Karpas-422 (cell line): ENCODE measurements at places on chromosomes 6 and 20. TPM values are rescaled to one million over a fixed set of nuclear protein-coding genes. Genes with fewer than 3 reads are reported as not detected.

KHDC1L gene
- 4.4 and 5.8 TPM in 2 replicates for total RNA-seq

CALHM5 gene
- total RNA-seq: not detected in 2 replicates

- no peaks in the 10 kb centered on the region for H3K27me3 ChIP-seq
- no peaks in the 10 kb centered on the region for H3K4me1 ChIP-seq
- no peak overlapping the region for H3K27ac ChIP-seq
- DNase-seq: no peak
- H3K4me3 ChIP-seq: no peak overlapping the region
Measured at GRCh38 chr6:64591676-64592036, 956.1 kb downstream of the PHF3 start.

DNA sequence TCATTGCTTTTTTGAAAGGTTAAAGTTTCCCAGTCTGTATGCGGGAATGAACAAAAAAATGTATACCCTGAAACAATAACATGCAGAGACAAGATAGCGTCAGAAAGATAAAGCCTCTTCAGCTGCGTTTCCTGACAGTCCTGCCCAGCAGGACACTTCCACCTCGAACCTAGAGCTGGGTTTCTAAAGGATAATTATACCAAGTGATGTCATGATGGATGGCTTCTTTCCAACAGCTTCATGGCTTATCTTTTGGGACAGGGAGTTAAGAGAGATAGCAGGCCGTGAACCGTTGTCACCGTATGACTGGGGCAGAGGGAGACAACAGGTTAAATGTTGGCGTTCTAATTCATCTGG lies 267.6 kb upstream of the SGK1 start:
- no peak overlapping the region for H3K4me3 ChIP-seq
- H3K27ac ChIP-seq: no peak overlapping the region
- H3K27me3 ChIP-seq: no peaks in the 10 kb centered on the region
- no peak for DNase-seq
- no peaks in the 10 kb centered on the region for H3K36me3 ChIP-seq
- H3K4me1 ChIP-seq: no peaks in the 10 kb centered on the region

GCNT2 gene
- total RNA-seq: 15.1 and 21.3 TPM in 2 replicates

GRCh38 chr20:46226602-46227001 lies 81.7 kb downstream of the CDH22 start:
- no peak for DNase-seq
- H3K27me3 ChIP-seq: no peaks in the 10 kb centered on the region
- H3K4me3 ChIP-seq: no peak overlapping the region
- peaks cover 14% of the 10 kb centered on the region for H3K4me1 ChIP-seq
- no peaks in the 10 kb centered on the region for H3K36me3 ChIP-seq

CDC25B gene
- total RNA-seq: 11.7 and 15.3 TPM in 2 replicates

GLP1R gene
- not detected in 2 replicates for total RNA-seq

- H3K27me3 ChIP-seq: no peaks in the 10 kb centered on the region
- DNase-seq: no peak
- H3K4me3 ChIP-seq: no peak overlapping the region
- H3K27ac ChIP-seq: no peak overlapping the region
- no peaks in the 10 kb centered on the region for H3K36me3 ChIP-seq
Measured at GRCh38 chr6:56102216-56102615, 145.2 kb downstream of the COL21A1 start.

DNA sequence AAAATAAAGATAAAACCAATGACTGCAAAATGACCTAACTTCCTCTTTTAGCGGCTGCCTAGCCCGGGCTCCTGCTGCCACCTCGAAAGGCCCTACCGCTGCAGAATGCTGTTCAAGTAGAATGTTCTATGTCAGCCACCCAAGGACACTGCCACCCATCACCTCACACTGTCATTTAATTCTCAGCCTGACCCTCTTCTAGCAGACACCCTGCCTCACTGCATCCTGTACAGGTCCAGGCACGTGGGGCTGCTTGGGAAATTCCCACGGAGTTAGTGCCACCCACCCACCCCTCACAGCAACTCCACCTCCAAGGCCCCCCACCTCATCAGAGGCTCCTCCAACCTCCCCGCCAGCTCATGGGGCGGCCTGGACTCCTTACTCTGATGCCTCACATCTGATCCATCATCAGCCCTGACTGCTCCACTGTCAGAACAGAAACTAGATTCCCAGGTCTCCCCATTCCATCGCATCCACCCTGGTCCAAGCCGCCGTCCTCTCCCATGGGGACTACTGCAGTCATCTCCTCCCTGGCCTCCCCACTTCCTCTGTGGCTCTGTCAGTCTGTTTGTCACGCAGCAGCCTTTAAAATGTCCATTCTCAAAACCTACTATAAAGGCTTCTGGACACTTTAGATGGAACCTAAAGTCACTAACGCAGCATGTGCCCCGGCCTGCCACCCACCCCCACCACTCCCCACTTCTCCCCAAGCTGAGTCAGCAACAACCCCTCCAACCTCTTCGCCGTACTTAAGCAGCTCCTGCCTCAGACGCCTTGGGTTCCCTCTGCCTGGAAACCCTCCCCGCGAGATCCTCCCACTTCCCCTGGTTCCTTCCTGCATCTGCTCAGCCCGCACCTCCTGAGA lies 17.0 kb downstream of the NFATC2 start:
- H3K4me1 ChIP-seq: peaks cover 76% of the 10 kb centered on the region
- H3K4me3 ChIP-seq: no peak overlapping the region
- peaks cover 30% of the 10 kb centered on the region; the same call in 1 of the 2 replicates for H3K36me3 ChIP-seq
- H3K27ac ChIP-seq: peak overlapping the region; percentile 76

DNA sequence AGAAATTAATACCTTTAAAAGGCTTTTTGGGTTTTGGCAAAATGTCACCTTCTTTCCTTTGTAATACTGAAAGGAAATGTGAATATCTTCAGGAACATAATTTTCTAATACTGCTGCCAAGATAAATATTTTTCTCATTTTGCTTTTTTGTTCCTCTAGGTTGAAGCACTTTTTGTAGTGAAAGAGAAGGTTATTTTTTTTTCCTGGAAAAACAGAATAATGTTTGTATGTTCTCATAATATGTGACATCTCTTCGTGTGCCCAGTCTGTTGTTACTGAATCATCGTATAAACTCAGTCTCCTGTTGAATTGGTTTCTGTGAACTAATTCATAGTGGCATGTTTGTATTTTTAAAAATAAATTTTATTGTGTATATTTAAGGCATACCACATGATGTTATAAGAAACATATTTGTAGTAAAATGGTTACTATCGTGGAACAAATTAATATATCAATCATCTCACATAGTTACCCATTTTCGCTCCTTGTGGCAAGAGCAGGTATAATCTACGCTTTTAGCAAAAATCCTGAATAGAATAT lies 74.4 kb downstream of the SH3BGRL2 start:
- H3K4me1 ChIP-seq: no peaks in the 10 kb centered on the region
- no peak overlapping the region for H3K4me3 ChIP-seq
- DNase-seq: no peak

ACAT2 gene
- total RNA-seq: 72.9 and 79.7 TPM in 2 replicates

DNA sequence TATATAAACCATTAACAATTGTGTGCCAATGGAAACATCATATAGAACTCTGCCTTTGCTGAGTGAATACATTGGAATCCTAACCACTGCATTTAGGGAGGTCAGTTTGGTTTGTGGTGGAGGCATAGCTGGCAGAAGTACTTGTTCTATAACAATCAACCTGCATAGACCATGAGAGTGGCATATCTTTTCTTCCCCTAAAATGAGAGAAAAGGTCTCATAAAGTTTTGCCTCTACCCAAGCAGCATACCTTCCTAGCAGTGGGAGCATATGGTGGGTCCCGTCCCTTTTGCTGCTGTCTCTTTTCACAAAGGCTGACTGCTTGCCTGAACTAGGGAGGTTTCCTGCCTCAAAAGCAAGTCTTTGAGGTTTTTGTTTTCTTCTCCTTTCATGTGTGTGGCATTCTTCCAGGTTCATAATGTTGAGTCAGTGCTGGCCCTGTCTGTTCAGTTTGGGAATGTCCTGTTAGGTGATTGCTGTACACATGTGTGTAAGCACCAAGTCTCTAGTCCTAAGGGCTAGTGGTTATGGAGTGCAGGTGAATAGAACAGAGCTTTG lies 61.2 kb upstream of the SUPT3H start:
- H3K4me1 ChIP-seq: no peaks in the 10 kb centered on the region
- no peaks in the 10 kb centered on the region for H3K27me3 ChIP-seq
- H3K27ac ChIP-seq: no peak overlapping the region
- H3K4me3 ChIP-seq: no peak overlapping the region
- no peaks in the 10 kb centered on the region for H3K36me3 ChIP-seq

ADGRF4 gene
- total RNA-seq: not detected in 2 replicates

OR2B6 gene
- total RNA-seq: not detected in 2 replicates

DNA sequence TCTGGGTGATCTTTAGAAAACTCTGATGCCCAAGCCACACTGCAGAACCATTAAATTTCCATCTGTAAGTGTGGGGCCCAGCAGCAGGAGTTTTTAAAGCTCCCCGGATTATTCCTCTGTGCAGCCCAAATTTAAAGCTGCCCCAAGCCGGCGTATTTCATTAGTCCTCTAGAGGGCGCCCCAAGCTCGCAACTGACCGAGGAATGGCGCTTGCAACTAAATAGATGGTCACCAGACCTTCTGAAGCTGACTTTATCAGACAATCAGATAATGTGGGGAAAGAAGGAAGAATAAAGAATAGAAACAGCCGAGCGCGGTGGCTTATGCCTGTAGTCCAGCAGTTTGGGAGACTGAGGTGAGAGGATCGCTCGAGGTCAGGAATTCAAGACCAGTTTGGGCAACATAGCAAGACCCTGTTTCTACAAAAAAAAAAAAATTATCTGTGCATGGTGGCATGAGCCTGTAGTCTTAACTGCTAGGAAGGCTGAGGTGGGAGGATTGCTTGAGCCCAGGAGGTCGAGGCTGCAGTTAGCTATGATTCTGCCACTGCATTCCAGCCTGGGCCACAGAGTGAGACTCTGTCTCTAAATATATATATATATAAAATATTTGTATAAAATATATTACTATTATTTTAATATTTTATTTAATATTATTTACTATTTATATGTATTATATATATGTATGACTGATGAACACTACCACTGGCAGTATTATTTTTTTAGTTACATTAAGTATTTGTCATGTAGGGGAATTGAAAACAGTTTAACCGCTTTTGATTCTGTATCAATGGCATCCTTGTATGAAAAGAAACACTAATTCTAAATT lies 56.0 kb downstream of the OTOR start:
- H3K27ac ChIP-seq: no peak overlapping the region
- H3K27me3 ChIP-seq: no peaks in the 10 kb centered on the region
- H3K4me1 ChIP-seq: no peaks in the 10 kb centered on the region
- peak; percentile 83 for DNase-seq
- H3K36me3 ChIP-seq: no peaks in the 10 kb centered on the region
- H3K4me3 ChIP-seq: no peak overlapping the region

DNA sequence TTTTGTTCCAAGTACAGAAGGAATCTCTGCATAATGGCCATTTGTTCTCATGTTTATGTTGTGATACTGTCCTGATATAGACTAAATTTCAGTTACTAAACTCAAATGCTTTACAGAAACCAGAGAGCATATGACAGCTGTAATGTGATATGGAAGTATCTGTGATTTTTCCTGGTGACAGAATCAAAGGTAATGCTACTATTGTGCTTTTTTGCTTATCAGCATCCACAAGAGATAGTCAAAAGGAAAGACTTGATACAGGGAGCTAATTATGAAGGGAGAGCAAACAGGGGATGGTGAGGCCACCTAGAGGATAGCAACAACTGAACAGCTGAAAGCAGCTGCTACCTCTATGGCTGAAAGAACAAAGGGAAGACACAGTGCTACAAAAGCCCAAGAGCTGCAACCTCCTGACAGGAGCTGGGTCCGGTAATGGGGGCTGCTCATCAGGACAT lies 181.4 kb downstream of the PHF3 start:
- no peak overlapping the region for H3K27ac ChIP-seq
- H3K4me1 ChIP-seq: no peaks in the 10 kb centered on the region
- H3K36me3 ChIP-seq: no peaks in the 10 kb centered on the region
- no peaks in the 10 kb centered on the region for H3K27me3 ChIP-seq

DNA sequence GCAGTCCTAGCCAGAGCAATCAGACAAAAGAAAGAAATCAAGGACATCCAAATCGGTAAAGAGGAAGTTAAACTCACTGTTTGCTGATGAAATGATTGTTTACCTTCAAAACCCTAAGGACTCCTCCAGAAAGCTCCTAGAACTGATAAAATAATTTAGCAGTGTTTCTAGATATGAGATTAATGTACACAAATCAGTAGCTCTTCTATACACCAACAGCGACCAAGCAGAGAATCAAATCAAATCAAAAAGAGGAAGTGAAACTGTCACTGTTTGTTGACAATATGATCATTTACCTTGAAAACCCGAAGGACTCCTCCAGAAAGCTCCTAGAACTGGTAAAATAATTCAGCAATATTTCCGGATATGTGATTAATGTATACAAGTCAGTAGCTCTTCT lies 21.7 kb downstream of the SERPINB9 start:
- peaks cover 88% of the 10 kb centered on the region for H3K4me1 ChIP-seq
- DNase-seq: peak; percentile 65
- H3K36me3 ChIP-seq: no peaks in the 10 kb centered on the region
- no peak overlapping the region for H3K4me3 ChIP-seq

DNA sequence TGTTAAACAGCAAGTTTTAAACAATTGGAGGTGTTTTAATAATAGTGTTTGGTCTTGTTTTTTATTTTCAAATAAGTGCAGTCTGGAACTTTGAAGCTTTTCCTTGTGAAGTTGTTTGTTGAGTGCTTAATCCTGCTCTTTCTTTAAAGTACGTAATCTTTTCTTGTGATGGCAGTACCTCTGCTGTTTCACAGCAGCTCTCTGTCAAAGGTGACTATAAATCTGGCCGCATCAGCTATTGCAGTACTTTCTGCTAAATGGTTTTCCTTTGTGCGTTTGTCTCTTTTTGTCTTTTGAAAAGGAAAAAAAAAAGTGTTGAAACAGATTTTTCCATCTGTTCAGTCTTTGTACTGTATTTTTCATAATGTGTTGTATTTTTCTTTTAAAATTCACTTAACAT lies 12.7 kb downstream of the STXBP5 start:
- H3K4me3 ChIP-seq: no peak overlapping the region
- peaks cover 34% of the 10 kb centered on the region; the same call in 1 of the 2 replicates for H3K36me3 ChIP-seq
- H3K4me1 ChIP-seq: no peaks in the 10 kb centered on the region

ANKRD66 gene
- total RNA-seq: not detected in 2 replicates

EDN1 gene
- 0.18 and 0.34 TPM in 2 replicates for total RNA-seq

GRCh38 chr6:112886415-112886814 lies 539.3 kb downstream of the RFPL4B start:
- no peaks in the 10 kb centered on the region for H3K36me3 ChIP-seq
- H3K4me1 ChIP-seq: no peaks in the 10 kb centered on the region
- DNase-seq: no peak
- no peaks in the 10 kb centered on the region for H3K27me3 ChIP-seq
